ENCODE measurements at places on chromosomes 1 and 21. TPM values are rescaled to one million over a fixed set of nuclear protein-coding genes. Genes with fewer than 3 reads are reported as not detected.

GRCh38 chr21:25385911-25386474, 221.3 kb downstream of the MRPL39 start:
- DNase-seq: peak; percentile 64

The XKR8 gene
- 9.1 TPM for polyA plus RNA-seq

- no peak for DNase-seq
Observed at GRCh38 chr1:214901718-214902117, 180.8 kb upstream of the KCNK2 start.

The TTC22 gene
- 6.7 TPM for polyA plus RNA-seq

GRCh38 chr1:13514821-13515220, 1.0 kb upstream of the LRRC38 start:
- no peak for DNase-seq

- DNase-seq: no peak
Observed at GRCh38 chr1:51289676-51290488, 40.5 kb downstream of the TTC39A start.

- DNase-seq: peak; percentile 9
Observed at GRCh38 chr1:10353282-10353681, 45.6 kb upstream of the PGD start.

The EPHB2 gene
- polyA plus RNA-seq: 16.6 TPM

- DNase-seq: no peak
Observed at GRCh38 chr21:45529785-45530422, 12.3 kb downstream of the SLC19A1 start.

The EPS15 gene
- 36.8 TPM for polyA plus RNA-seq

The OR6K3 gene
- polyA plus RNA-seq: not detected

- no peak for DNase-seq
Observed at GRCh38 chr1:155379180-155379579, 58.5 kb downstream of the RUSC1 start.

GRCh38 chr1:197210426-197210825, 57.6 kb upstream of the CRB1 start:
- no peak for DNase-seq

- DNase-seq: no peak
Observed at GRCh38 chr1:61978796-61979195, 215.9 kb upstream of the L1TD1 start.
